ENCODE measurements at places on chromosomes 3 and 15.
A peak's percentile ranks its signal among the peaks of the same experiment; 100 is the strongest.

- DNase-seq: peak; percentile 47
Measured at GRCh38 chr3:48661501-48662144, 1.1 kb downstream of the CELSR3 start.

- no peak for DNase-seq
Measured at GRCh38 chr3:77815467-77815866, 775.6 kb downstream of the ROBO2 start.

- no peak for DNase-seq
Measured at GRCh38 chr3:44511238-44511566, 33.7 kb upstream of the ZNF445 start.

GRCh38 chr3:46372492-46373359 lies 2.0 kb downstream of the CCR5 start:
- no peak for DNase-seq

DNA sequence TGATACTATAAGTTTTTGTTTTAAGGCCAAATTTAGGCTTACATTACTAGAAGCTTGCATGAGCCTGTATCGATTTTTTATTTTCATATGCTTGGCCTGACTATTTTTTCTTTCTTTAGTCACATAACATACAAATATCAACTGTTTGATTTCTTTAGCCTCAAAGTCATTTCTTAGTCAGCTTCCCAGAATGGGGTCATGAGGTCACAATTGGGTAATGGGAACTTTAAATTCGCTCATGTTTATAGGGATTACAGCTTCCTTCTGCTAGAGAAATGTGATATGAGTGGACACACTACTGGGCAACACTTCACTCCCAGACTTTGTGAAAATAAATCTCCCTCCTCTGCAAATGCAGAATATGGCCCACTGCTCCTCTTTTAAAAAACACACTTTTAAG lies 9.1 kb upstream of the TIPARP start:
- no peak for DNase-seq

Data from caudate nucleus (tissue), 63 donors.